T47D (cell line): ENCODE measurements at places on chromosomes 16 and 17.

DNA sequence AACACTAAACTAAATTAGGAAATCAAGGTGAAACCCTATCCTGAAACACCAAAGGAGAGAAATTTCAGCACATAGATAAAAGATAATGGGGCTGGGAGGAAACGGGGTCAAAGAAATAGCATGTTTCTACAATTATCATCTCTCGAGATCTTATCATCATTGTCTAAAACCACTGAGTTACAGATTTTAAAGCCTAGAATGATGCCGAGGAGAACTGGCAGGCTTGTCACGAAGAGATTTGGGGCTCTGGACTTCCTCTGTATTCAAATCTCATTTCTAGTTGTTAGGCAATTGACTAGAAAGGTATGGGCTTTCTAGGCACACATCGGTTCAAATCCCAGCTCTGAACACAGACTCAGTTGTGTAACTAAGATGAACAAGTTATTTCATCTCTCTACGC is 9.3 kb downstream of the PDZD9 start:
- no peak for DNase-seq

GRCh38 chr16:1313721-1314369 is 4.4 kb downstream of the UBE2I start:
- DNase-seq = no peak

GRCh38 chr16:24511174-24511573 is 28.2 kb upstream of the RBBP6 start:
- DNase-seq = no peak

- DNase-seq = no peak
Measured at GRCh38 chr16:87060034-87060986, 256.9 kb downstream of the C16orf95 start.

DNA sequence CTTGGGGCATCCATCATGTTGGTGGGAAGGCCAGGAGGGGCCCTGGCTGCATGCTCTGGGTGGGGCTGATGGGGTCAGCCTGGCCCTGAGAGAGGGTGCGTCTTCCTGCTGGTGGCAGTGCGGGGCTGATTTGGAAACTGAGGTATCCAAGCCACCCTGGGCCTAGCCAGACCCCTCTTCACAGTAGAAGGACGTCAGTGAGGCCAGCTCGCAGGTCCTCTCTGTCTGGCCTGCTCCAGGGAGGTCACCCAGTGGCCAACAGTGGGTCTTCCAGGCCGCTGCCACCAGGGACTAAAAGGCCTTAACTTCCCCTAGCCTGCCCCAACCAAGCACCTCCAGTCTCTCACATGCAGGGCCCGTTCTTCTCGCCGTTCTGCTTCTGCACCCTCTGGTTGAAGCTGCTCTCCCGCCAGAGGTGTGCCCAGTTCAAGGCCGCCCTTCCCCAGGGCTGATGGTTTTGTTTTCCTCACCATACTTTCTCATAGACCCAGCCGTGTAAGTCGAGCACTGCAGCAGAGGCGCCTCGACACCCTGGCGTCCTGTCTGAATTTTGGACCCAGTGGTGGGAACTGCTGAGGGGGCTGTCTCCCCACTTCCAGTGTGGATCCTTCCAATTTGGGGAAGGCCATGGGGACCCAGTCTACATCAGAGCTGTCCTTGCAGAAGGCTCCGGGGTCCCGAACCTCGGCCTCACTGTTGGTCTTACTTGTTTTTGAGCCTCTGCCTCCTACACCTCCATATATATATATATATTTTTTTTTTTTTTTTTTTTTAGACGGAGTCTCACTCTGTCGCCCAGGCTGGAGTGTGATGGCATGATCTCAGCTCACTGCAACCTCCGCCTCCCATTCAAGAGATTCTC is 42.9 kb upstream of the CDC42EP4 start:
- DNase-seq = no peak

DNA sequence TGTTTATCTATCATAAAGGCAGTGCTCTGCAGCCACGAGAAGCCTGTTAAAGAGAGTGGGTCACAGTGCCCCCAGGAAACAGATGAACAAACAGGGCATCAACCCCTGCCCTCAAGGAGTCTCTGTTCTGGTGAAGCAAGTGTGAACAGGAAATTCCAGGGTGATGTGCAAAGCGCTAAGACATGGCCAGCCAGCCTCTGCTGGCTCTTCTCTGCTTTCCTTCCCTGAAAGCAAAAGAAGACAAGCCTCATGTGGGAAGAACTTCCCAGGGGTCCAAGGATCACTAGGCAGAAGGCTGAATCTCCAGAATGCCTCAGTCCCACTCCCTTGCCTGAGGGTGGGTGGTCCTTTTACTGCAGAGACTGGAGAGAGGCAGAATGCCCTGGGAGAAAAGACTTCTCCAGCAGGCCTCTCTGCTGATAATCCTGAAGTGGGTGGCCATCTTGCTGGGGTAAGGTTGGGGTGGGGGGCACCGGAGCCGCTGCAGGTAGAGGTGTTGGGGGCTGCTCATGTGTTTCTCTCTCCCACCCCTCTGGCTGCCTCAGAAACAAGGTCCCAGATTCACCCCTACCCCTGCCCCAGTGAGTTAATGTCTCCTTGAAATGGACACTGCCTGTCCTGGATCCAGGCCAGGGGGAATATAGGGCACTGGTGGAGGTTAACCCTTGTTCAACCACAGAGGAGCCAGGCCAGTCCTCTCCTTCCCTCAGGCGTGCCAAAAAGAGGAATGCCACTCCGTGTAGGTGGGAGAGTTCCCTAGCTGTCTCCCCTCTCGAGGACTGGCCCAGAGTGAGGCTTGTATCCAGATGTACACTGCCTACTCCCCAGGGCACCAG is 2.4 kb downstream of the ANKRD13B start:
- peak; percentile 30 for DNase-seq

GRCh38 chr16:561413-561794 is 1.2 kb downstream of the PRR35 start:
- DNase-seq = no peak

DNA sequence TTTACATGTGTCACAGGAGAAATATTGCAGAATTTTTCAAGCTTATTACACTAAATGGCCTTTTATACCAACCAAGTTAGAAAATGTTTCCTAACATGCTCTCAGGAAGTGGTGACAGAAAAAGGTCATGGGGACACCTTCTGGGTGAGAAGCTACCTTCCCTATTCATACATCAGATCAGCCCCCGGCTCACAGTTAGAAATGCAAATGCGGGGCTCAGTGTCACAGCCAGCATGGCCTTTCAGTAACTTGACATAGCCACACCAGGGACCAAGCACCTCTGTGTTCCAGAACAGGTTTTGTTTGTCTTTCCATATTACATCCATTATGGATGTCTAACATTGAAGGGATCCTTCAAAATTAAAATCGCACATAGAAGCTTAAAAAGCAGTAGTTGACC is 59.5 kb downstream of the CHD9NB start:
- DNase-seq = no peak

DNA sequence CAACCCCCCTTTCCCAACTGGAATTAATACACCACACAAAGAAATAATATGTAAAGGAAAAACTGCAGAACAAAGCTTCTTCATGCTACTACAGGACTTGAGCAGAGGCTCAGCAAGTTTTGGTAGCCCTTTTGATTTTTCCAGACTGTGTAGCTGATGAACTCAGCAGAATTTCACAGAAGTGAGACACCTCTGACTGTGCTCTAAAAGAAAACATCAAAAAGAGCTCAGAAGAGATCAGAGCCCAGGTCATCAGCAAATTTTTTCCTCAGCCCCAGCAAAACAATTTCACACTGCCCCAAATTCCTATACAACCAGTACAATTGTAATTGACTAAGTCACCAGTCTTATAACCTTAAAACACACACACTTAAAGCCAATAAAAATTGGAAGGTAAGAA is 38.0 kb downstream of the TTC19 start:
- no peak for DNase-seq

- no peak for DNase-seq
Measured at GRCh38 chr17:79223471-79223870, 148.8 kb downstream of the ENGASE start.

GRCh38 chr16:68345958-68346635 is 35.3 kb downstream of the PRMT7 start:
- no peak for DNase-seq

DNA sequence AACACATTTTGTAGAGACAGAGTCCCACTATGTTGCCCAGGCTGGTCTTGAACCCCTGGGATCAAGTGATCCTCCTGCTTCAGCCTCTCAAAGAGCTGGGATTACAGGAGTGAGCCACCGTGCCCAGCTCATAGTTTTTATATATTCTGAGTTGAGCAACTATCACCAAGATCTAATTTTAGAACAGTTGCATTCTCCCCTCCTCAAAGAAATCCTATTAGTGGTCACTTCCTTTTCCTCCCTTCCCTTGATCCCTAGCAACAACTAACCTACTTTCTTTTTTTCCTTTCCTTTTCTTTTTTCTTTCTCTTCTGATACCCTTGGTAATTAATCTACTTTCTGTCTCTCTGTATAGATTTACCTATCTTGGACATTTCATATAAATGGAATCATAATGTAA is 61.5 kb upstream of the B4GALNT2 start:
- no peak for DNase-seq

- DNase-seq = no peak
Measured at GRCh38 chr17:81069135-81069645, 34.2 kb downstream of the BAIAP2 start.

DNA sequence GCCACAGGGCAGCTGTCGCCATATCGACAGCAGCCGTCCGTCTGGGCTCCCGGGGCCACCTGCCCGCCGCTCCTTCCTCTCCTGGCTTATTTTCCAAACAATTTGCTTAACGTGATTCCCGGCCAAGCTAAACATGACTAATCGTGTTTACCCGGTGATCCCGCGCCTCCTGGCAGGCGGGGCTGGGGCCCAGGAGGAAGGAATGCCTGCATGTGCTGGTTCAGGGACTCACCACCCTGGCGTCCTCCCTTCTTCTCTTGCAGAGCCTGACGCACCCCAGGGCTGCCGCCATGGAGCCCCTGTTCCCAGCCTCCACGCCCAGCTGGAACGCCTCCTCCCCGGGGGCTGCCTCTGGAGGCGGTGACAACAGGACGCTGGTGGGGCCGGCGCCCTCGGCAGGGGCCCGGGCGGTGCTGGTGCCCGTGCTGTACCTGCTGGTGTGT is 6.1 kb downstream of the SSTR5 start:
- DNase-seq = peak; percentile 86
